AG10803 (cell line): ENCODE measurements at places on chromosomes 3 and 15.

- DNase-seq, result no peak
Observed at GRCh38 chr3:165754219-165755007, 82.8 kb downstream of the BCHE start.

DNA sequence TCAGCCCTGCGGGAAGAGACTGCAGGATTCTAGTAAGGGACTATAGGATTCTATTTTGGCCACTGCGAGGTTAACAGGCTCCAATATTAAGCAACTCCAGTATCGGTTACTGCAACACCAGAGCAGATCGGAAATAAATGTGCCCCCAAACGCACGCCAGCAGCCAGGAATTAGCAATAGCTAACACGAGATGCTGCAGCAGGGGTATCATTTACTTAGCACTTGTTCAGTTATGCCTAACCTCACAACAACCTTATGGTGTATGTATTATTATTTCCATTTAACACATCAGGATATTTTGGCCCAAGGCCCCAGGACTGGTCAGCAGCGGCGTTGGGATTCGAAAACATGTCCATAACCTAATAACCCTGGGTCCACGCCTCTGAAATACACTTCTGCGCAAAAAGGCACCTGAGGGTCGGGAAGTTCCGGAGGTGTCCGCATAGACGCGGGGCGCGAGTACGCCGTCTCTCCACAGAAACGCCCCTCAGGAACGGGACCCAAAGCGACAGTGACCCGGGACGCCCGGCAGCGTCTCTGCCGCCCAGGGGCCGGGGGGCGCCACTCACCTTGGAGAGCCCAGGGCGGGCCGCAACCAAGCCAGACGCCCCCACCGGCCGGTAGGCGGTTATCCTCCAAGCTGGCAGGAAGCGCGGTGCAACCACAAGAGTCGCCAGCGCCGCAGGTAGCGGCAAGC lies 681 bp downstream of the PIK3CB start:
- DNase-seq, result peak; percentile 44

DNA sequence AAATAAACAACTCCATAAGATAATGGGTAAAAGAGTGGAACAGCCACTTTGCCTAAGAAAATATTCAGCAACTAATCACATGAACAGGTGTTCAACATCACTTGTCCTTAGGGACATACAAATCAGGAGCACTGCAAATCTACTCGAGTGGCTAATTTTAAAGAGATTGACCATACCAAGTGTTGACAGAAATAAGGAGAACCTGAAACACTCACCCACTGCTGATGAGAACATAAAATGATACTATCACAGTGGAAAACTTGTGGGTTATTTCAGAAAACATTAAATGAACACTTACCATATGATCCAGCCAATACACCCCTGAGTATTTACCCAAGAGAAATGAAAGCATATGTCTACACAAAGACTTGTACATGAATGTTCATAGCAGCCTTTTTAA lies 70.5 kb downstream of the GABRB3 start:
- DNase-seq, result no peak

DNA sequence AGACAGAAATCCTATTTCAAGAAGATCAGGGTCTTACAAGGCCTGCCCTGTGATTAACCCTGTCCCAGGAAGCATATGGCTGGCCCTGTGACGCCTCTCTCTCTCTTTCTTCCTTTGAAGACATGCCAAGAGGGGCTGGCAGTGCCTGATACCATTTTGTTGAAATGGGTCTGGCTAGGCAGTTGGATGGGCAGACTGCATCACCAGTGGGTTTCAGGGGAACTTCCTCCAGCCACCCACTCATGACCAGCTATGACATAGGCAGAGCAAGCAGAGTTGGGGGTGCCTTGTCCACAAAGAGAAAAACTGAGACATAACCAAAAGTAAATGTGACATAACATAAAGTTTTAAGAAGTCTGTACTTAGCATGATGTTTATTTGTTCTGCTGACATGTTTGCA lies 31.4 kb upstream of the MANF start:
- no peak for DNase-seq

GRCh38 chr3:194212161-194212844 lies 76.4 kb downstream of the HES1 start:
- no peak for DNase-seq

DNA sequence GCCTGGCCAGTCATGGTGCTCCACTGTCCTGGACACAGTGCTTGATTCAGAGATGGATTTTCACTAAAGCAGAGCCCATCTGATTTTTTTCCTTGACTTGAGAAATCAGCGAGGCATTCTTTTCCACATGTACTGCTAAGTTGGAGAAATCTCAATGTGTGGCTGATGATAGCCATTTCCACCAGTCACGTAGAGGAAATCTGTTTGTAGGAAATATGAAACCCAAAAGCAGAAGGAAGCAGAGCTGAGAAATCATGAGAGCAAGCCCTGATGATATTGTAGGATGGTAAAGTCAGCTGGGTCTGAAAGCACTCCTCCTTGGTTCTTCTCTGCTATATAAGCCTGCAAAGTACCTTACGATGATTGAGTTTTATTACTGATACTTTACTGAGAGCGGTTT lies 1233.4 kb downstream of the ROBO2 start:
- no peak for DNase-seq

GRCh38 chr3:195194559-195195206 lies 76.3 kb downstream of the XXYLT1 start:
- DNase-seq, result no peak

- DNase-seq, result no peak
Observed at GRCh38 chr15:23081271-23081670, 41.9 kb upstream of the TUBGCP5 start.

DNA sequence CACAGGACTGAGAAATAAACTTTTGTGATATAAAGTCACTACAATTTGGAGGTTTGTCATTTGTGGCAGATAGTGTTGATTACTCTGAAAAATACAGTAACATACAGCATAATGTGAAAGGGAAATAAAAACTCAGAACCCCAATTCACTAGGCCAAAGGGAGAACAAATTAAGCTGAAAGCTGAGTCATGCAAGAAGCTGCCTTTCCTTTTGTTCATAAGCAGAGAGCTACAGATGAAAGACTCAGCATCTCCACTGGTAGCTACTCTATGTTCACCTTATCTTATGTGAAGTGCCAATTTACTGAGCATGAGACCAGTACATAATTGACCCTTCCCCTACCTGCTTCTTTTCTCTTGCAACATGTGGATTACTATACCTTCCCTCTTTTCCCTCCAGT lies 19.3 kb upstream of the SLTM start:
- DNase-seq, result peak; percentile 17

DNA sequence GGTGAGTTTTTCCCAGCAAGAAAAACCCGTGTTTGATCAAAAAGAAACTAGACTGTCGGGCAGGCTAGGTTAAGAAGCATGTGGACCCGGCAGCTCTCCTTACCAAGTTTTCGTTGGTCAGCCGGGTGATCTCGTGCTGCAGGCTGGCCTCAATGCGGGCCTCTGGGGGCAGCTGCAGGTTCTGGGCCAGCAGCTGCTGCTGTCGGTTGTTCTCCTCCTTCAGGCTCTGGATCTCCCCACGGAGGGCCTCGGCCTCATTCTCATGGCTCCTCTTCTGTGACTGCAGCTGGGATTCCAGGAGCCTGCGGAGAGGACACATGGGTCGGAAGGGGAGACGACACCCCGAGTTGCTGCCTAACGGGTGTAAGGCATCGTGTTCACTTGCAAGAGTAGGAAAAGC lies 44.5 kb upstream of the MYO5C start:
- DNase-seq, result no peak

- DNase-seq, result peak; percentile 66
Observed at GRCh38 chr15:55993804-55994560, 570 bp upstream of the NEDD4 start.

- DNase-seq, result no peak
Observed at GRCh38 chr3:78163379-78163778, 1123.5 kb downstream of the ROBO2 start.

DNA sequence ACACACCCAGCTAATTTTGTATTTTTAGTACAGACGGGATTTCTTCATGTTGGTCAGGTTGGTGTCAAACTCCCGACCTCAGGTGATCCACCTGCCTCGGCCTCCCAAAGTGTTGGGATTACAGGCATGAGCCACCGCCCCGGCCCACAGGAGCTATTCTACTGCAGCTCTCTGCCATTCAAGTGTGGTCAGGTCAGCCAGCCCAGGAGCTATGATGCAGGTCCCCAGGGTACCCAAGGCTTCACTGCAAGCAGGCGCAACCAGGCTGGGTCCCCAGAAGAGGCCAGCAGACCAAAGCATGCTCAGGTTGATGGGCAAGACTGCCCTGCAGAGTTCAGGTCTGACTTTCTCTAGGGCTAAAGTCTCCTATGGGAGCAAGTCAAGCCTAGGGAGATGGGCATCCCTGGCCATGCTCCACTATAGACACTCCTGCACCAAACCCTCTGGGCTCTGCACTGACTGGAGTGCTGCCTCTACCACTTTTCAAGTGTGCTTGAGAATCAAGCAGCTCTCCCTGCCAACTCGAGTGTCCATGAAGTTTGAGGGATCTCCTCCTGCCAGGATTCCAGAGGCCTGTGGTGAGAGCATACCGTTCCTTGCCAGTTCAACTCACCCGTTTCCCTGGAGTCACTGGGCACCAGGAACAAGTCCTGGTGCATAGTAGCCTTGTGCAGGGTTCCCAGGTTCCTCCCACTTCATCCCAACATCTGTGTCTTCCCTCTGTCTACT lies 30.9 kb downstream of the MYO9A start:
- DNase-seq, result no peak

DNA sequence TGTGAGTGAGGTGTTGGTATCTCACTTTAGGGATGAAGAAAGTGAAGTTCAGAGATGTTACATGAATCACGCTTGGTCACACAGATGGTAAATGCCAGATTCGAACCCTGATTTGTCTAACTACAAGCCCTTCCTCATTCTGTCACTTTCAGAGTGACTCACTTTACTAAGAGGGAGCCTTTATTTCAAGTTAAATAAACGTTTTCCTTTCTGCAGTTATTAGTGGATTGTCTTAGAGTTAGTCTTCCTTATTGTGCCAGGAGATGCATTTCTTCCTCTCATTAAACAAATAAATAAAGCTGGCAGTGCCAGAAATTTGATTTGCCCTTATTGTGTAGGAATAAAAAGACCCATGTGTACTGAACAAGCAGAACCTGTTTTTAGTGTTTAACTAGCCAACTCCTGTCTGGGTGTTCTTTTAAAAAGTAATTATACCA lies 162.5 kb downstream of the AKAP13 start:
- DNase-seq, result no peak

DNA sequence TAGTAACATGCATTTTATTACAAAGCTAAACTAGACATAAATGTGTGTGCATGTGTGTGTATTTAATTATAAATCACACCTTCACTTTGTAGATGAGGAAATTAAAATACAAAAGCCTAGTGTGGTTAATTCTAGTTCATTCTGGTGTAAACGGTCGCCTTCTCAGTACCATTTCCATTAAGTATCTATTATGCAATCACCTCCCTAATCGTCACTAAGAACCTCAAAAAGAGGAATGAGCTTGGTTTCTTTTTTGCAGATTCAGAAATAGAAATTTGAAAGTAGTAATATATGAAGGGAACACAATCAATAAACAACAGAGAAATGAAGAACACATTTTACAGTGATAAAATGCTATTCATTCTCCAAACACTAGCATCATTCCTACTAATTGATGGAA lies 233.2 kb downstream of the ZBBX start:
- DNase-seq, result no peak

GRCh38 chr3:99751649-99752048 lies 66.0 kb upstream of the CMSS1 start:
- peak; percentile 79 for DNase-seq

GRCh38 chr15:33985287-33985686 lies 17.0 kb downstream of the CHRM5 start:
- peak; percentile 91 for DNase-seq

DNA sequence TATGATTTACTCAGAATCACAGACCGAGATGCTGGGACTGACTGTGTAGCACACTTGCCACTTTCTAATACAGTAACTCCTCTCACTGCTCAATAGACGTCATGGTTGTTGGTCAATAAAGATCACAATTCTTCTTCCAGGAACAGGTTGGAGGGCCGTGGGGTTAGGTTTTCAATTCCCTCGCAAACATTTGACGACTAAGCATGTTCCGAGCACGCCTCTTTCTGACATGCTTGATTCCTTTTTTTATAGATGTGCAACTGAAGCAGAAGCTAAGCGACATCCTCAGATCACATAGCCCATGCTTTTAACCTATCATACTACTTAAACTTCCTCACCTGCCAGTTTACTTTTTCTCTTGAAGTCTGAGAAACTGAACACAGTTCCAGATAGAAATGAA lies 61.0 kb downstream of the GRM7 start:
- no peak for DNase-seq

- no peak for DNase-seq
Observed at GRCh38 chr15:50257924-50258323, 7.6 kb downstream of the HDC start.

DNA sequence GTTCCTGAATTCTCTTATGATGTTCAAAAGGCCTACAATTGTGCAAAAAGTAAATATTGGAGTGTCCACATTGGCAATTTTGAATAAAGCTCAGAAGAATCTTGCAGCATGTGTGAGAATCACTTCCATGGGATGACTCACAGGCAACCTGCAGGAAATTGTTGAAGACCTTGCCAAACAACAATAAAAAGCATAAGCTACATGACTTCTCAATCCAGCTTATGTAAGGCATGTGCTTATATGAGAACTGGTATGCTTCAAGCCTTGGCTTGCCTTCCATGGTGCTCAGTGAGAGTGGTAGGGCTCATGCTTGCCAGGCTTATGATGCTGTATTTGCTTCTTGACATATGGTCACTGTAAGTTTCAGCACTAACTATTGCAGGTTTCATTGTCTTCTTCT lies 18.4 kb upstream of the BCHE start:
- DNase-seq, result no peak

- DNase-seq, result peak; percentile 29
Observed at GRCh38 chr3:46998121-46998851, 18.8 kb downstream of the NBEAL2 start.
